ENCODE measurements at places on chromosomes 1 and 21. TPM values are rescaled to one million over a fixed set of nuclear protein-coding genes. Genes with fewer than 3 reads are reported as not detected.

Gene TEKT2
- 0.22 TPM for total RNA-seq

Gene MX1
- 82.3 TPM for total RNA-seq

Gene FAM3B
- not detected for total RNA-seq

Gene DCDC2B
- total RNA-seq: 0.14 TPM

Gene RNU1-4
- total RNA-seq: 5,937 TPM

Gene HCRTR1
- not detected for total RNA-seq

Gene RIMKLA
- total RNA-seq: not detected

Gene S100B
- total RNA-seq: 0.52 TPM

Gene RSPH1
- total RNA-seq: 0.38 TPM

Gene ECM1
- total RNA-seq: 0.31 TPM

Gene IFNAR2
- total RNA-seq: 26.6 TPM

Gene FRRS1
- total RNA-seq: 1.1 TPM

Gene ARTN
- total RNA-seq: 0.55 TPM

Gene FMO4
- total RNA-seq: 0.70 TPM

Gene OR2T33
- not detected for total RNA-seq

Gene NTNG1
- not detected for total RNA-seq

Gene GPR3
- 0.19 TPM for total RNA-seq

Gene FAM110D
- total RNA-seq: not detected

Gene ATF3
- total RNA-seq: 12.7 TPM

Gene DNTTIP2
- total RNA-seq: 120 TPM

Gene OPRD1
- not detected for total RNA-seq

Gene TMEM82
- total RNA-seq: not detected

Gene ATP1A4
- total RNA-seq: 0.22 TPM

Gene MX2
- 77.8 TPM for total RNA-seq

Gene DISP3
- total RNA-seq: 0.56 TPM

Gene SPRR4
- not detected for total RNA-seq

Gene PRAMEF25
- not detected for total RNA-seq

Gene SLC6A17
- total RNA-seq: not detected

Gene LAMC1
- not detected for total RNA-seq

Gene TCHH
- not detected for total RNA-seq

Gene CYP4A11
- not detected for total RNA-seq

Gene OR2L8
- total RNA-seq: 0.55 TPM

Gene EXOC8
- 31.9 TPM for total RNA-seq

Gene WNT2B
- 0.67 TPM for total RNA-seq

Gene TMEM52
- total RNA-seq: 1.9 TPM

Gene ZNF669
- total RNA-seq: 13.2 TPM

Gene C8A
- not detected for total RNA-seq

Gene DSCAM
- not detected for total RNA-seq

Gene KCNH1
- total RNA-seq: not detected

Gene SERPINC1
- total RNA-seq: not detected

Gene CRYBG2
- total RNA-seq: 1.3 TPM

Gene HSPA6
- 0.78 TPM for total RNA-seq

Gene VAV3
- total RNA-seq: 5.6 TPM

Gene PTGS2
- 0.88 TPM for total RNA-seq

Gene PLCH2
- 48.1 TPM for total RNA-seq

Gene STIL
- 2.1 TPM for total RNA-seq

Gene TMEM240
- total RNA-seq: 1.5 TPM

Gene GPR37L1
- not detected for total RNA-seq

Gene CD48
- total RNA-seq: 387 TPM

Gene AMY1B
- total RNA-seq: not detected

Gene SLC30A10
- total RNA-seq: not detected

All from CD4-positive, alpha-beta T cell (primary cell).